ENCODE measurements at places on chromosomes 3 and 15.

- no peak for DNase-seq
Observed at GRCh38 chr3:149167898-149168297, 38.5 kb downstream of the HPS3 start.

DNA sequence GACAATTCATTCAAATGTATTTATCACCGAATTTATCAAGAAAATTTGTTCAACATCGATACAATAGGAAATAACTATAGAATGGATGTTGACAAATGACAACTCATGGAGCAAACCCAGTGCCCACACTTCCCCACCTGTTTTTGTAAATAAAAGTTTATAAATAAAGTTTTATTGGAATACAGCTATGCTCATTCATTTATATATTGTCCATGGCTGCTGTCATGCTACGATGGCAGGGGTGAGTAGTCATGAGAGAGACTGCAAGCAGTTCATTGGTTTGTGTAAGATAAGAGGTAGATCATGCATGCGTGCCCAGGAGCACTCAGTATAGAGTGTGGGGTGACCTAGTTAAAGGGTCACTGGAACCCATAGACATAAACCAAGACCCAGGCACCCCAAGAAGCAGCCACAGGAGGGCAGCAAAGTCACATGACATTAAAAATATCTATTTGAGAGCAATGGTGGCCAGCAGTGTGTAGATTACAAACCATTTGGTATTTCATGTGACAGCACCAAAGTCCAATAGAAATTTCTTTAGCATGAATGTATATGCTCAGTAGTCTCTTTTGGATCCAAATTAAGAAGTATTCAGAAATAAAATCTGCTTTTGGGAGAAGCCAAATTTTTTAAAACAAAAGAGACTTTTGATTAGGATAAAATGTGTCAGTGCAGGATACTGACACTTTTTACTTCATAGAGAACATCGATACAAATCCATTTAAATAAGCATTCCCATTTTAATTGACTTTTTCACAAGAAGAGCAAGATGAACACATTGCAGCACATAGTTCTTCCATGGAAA, 794.8 kb downstream of the MCTP2 start:
- peak; percentile 37 for DNase-seq

DNA sequence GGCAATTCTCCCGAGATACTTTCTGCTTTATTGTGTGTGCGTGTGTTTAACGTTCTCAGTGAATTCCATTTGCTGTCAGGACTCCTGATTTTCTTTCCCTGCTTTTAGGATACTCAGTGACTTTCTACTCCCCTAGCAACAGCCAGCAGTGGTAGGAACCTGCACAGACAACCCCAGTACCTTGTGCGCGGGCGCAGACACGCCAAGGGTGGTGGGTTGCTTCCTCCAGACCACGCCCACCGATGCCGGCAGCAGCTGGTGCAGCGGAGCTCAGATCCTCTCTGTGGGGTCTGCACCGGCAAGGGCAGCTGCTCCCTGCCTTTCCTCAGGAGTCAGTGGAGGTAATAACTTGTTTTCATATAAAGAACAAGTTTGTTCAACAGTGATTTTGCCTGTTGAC, 225.1 kb upstream of the NDN start:
- no peak for DNase-seq

DNA sequence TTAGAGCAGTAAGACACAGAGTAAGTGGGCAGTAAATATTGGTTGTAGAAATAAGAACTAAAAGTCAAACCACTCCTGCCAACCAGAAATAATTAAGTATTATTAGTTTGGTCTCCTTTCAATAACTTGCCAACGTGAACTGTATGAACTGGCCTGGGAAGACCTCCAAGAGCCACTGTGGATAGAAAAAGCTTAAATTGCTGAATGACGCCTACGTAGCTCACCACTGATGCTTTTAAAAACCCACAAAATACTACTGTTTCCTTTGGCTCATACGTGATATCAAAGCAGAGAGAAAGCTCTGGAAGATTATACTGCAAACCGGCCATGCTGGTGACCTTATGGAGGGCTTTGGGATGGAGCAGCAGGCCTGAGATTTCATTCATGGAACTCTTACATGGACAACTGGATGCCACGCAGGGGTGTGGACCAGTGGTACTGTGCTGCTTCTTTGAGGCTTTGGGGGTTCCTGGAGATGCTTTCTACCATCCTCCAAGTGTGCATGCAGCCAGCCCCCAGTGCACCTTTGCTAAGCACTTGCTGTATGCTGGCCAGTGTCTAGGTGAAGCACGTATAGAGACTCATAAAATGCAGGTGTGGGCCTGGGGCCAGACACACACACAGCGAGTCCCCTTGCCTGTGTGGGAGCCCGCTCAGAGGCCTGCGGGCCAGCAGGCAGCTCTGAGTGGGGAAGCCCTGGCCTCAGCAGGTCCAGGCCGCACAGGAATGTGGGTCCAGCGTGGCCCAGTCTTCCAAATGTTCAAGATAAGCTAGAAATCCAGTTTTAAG, 66.8 kb downstream of the ABTB1 start:
- DNase-seq, result no peak

GRCh38 chr15:90451053-90451850, 63.2 kb downstream of the IQGAP1 start:
- DNase-seq, result no peak

GRCh38 chr15:27256446-27256845, 285.5 kb downstream of the GABRG3 start:
- no peak for DNase-seq

- no peak for DNase-seq
Observed at GRCh38 chr3:174322789-174323188, 536.3 kb upstream of the NAALADL2 start.

DNA sequence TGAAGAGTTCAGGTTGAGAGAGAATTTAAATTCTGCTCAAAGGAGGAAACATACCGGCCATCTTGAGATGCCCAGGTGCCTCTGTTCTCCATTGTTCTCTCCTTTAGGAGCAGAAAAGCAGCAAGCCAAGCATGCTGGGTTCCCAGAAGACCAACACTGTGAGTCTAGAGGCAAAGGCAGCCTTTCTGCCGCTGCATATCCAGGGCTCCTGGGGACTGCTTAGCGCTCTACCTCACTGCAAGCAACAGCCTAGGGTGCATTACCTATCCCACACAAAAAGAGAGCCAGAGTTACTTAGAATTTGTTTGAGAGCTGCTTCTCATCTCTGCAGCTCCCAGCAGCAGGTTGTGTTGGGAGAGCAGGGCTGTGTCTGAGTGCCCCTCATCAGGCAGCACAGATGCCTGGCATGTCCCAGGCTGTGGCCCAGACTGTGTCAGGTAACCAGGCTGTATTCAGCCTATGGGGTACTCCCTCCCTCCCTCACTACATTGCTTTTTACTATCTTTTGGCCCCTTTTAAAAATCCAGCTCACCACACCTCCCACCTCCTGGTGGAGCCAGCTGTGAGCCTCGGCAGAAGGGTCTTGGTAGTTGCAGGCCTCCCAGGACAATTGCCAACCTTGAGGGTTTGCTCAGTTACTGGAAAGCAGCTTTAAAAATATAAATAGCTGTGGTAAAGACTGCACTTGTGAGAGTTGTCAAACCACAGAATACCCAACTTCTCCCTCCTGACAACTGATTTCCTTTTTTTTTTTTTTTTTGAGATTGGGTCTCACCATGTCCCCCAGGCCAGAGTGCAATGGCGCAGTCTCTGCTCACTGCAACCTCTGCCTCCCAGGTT, 30.2 kb downstream of the BCL2L10 start:
- no peak for DNase-seq
